ENCODE measurements at places on chromosomes 4 and X.

DNA sequence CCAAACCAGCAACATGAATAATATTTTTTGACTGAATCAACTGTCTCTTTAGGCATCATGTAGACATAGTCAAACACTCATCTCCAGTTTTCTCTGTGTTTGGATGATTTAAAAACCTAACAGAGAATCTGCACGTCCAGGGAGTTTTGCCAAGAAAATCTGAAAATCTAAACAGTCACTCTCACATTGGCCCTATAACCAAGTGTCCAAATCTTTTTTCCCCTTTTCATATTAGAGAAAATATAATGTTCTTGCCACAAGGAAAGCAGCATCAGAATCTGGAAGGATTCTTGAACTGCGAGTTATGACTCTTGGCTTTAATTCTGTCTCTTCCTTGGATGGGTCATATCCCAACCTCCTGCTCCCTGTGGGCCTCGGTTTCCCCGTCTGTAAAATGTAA is 8.8 kb upstream of the CHRDL1 start:
- no peak for DNase-seq

DNA sequence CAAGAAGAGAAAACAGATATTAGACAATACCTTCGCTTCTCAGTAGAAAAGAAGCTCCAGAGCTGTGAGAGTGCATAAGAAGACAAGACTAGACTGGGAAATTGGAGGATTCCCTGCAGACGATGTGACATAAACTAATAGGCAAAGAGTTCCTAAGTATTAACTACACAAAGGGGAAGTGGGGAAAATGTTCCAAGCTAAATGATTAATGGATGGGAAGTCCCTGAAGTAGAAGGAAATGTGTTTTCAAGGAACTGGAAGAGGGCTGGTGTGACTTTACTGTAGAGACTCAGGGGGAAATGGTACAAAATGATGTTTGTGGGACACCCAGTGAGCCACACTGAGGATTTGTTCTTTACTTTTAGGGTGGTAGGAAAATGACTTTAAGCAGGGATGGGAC is 69.7 kb upstream of the DCLK2 start:
- DNase-seq = no peak

DNA sequence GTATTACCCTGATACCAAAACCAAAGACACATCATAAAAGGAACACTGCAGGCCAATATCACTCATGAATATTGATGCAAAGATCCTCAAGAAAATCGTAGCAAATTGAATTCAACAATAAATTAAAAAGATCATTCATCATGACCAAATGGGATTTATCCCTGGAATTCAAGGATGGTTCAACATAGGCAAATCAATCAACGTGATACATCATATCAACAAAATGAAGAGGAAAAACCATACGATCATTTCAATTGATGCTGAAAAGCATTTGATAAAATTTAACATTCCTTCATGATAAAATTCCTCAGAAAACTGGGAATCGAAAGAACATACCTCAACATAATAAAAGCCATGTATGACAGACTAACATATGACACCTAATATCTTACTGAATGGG is 52.7 kb upstream of the STARD8 start:
- no peak for DNase-seq

DNA sequence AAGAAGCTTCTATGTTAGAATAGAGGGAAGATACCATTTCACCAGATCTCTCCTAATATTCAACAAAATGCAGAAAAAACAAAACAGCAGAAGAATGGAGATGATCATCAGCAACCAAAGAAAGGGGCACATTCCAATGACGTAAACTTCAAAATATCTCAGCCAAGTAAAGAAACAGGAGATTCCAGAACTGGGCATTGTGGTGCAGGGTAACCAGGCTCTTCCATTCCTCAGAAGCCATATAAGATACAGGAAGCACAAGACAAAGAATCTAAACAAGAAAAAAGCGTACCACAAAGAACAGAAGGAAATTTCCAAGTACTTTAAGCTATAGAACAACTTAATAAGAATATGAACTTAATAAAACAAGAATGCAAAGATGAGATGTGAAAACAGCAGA is 6.9 kb upstream of the ARMCX4 start:
- DNase-seq = no peak
